ENCODE measurements at places on chromosomes 1 and 21. TPM values are rescaled to one million over a fixed set of nuclear protein-coding genes. Genes with fewer than 3 reads are reported as not detected.

TMEM51 gene
- total RNA-seq = 5.5 TPM

VWA1 gene
- 5.3 TPM for total RNA-seq

CD48 gene
- total RNA-seq = 0.46 TPM

VANGL2 gene
- 17.8 TPM for total RNA-seq

GBP7 gene
- not detected for total RNA-seq

SV2A gene
- 183 TPM for total RNA-seq

CDC42BPA gene
- 179 TPM for total RNA-seq

STYXL2 gene
- total RNA-seq = 0.69 TPM

CFHR4 gene
- 0.69 TPM for total RNA-seq

KCNE1 gene
- 0.46 TPM for total RNA-seq

OR2T2 gene
- not detected for total RNA-seq

VCAM1 gene
- 51.0 TPM for total RNA-seq

TSPEAR gene
- total RNA-seq = 0.23 TPM

MECR gene
- total RNA-seq = 29.1 TPM

E2F2 gene
- 3.0 TPM for total RNA-seq

ADGRL4 gene
- total RNA-seq = 4.2 TPM

DFFB gene
- total RNA-seq = 6.5 TPM

SIM2 gene
- total RNA-seq = 0.46 TPM

RAP1A gene
- 36.9 TPM for total RNA-seq

OR2T8 gene
- not detected for total RNA-seq

FAM163A gene
- total RNA-seq = 1.6 TPM

S100A3 gene
- not detected for total RNA-seq

GBP3 gene
- total RNA-seq = 1.4 TPM

ADGRL2 gene
- total RNA-seq = 164 TPM

B3GALT2 gene
- total RNA-seq = 87.0 TPM

All from diencephalon (tissue), 1 donor.